Activated naive CD4-positive, alpha-beta T cell treated with anti-CD3 and anti-CD28 coated beads, Interleukin-2, amount 50 U/mL, for 72 hours (primary cell): ENCODE measurements at places on chromosomes 6 and 20.
A peak's percentile ranks its signal among the peaks of the same experiment; 100 is the strongest.

- no peak for DNase-seq
Measured at GRCh38 chr6:88870717-88871330, 92.6 kb downstream of the RNGTT start.

GRCh38 chr20:23028392-23028791 is 6.7 kb upstream of the SSTR4 start:
- DNase-seq = no peak

- DNase-seq = no peak
Measured at GRCh38 chr6:167098825-167099225, 24.1 kb upstream of the CCR6 start.

DNA sequence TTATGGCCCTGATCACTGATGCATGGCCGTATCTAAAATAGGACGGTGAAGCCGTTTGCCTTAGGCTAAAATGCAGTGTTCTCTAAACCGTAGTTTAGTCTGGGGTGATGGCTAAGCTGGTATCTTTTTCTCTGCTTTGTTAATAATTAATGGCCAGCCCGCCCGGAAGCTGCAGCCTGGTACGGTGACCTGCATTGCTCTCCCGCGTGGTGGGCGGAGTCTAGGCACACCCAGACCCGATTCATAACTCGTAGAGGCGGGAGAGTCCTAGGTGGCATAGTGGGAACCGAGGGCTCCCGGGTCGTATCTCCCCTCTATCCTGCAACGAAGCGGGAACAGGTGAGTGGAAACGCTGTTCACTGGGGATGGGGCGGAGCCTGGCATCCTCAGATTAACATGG is 5.5 kb downstream of the CDH4 start:
- no peak for DNase-seq

GRCh38 chr6:55536391-55536956 is 42.5 kb downstream of the HMGCLL1 start:
- no peak for DNase-seq

DNA sequence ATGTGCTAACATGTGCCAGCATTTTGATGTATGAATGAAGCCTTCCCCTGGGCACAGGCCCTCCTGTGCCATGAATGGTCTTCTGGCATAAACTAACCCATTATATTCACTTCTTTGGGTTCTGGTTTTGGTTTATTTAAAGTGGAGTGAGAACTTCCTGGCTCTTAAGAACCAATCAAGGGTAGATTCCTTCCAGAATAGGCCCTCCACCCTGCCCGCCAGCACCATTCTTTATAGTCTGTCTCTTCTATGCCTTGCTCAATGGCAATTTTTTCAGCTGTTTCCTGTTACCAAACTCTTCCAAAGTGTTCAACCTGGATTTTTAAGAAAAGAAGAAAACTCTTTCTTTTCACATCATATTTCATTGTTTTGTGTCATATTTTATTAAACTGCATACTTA is 44.1 kb downstream of the VEGFA start:
- DNase-seq = no peak

GRCh38 chr6:7687145-7688111 is 38.5 kb upstream of the BMP6 start:
- DNase-seq = no peak

DNA sequence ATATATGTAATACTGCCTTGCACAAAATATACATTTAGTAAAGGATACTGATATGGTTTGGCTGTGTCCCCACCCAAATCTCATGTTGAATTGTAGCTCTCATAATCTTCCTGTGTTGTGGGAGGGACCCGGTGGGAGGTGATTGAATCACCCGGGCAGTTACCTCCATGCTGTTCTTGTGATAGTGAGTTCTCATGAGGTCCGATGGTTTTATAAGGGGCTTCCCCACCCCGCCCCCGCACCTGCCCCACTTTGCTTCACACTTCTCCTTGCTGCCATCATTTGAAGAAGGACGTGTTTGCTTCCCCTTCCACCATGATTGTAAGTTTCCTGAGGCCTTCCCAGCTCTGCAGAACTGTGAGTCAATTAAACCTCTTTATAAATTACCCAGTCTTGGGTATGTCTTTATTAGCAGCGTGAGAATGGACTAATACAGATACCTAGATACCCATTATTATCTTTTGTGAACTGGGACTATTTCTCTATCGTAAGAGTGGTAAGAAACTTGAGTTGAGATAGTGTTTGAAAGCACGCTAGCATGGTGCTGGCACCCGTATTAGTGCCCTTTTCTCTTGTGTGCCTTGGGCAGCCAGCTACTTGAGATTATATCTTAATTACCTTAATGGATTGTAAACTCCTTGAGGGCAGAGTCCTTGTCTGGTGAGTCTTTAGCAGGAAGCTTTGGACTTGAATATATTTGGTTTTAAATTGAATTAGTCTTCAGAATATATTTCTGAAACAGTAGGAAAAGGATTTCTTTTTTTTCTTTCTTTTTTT is 25.6 kb downstream of the TOP1 start:
- DNase-seq = no peak

- DNase-seq = no peak
Measured at GRCh38 chr6:109696355-109696754, 5.3 kb downstream of the FIG4 start.

GRCh38 chr6:170291271-170292110 is 613 bp upstream of the DLL1 start:
- no peak for DNase-seq

DNA sequence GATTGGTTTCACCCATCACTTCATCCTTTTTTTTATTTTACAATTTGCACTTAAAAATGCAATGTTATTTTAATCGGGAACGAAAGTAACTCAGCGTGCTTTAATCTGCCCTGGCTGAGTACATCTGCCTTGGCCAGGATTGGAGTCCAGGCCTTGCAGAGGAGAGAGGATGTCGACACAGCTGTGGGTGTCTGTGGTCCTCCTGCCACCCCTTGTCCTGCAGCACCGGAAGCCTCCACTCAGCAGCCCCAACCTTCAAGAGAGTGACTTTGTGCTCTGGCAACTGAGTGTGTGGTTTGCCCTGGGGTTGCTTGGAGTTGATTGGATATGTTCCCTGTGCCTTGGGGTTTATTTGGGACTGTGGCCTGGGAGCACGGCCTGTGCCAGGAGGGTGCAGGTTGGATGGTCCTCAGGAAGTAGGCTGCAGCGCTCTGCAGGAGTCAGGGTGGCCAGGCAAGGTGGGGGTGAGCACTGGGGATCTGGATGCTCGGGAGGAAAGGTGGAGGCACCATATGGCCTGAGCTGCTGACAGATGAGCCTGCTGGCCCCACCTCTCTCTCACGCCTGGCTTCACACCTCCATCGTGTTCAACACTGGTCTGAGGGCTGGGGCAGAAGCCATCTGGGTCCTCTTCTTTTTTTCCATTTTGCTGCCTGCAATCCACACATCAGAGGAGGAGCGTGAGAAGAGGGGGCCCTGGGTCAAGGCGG is 4.3 kb downstream of the MYT1 start:
- DNase-seq = no peak

DNA sequence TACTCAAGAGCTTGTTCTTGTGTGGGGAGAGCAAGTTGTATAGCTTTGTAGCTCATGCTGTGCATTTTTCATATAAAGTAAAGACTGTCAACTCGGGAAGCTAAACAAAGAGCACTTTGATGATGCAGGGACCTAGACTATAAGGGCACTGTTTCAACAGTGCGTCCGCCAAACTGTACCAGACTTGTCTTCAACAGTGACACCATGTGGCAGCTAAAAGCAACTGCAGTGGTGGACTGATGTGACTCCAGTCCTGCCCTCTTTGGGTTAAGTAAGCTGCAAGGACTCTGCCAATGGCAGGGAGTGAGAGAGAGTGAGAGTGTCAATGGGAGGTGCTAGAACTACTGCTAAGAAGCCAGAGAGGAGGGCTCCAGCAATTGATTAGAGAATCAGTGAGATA is 48.1 kb upstream of the MC3R start:
- DNase-seq = no peak

DNA sequence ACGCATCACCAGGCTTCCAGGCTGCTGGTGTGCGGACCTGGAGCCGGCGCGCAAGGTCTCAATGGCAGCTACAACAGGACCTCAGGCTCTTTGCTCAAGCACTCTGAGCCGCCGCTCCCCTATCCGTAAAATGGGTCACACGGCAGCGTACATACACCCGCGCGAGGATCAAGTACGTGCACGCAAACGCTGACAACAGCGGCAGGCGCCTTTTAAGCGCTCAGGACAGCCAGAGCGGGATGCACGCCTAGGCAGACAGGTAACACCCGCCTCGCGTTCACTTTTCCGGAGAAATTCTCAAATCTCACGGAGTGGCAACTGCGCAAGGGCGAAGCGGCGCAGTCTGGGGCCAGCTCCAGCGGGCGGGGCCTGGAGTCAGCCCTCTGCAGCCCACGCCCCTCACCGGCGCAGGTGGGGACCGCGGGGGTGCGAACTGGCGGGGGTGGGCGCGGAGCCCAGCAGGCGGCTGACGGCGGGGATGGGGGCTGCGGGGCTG is 535 bp downstream of the EXOC2 start:
- peak; percentile 80 for DNase-seq

- no peak for DNase-seq
Measured at GRCh38 chr20:15113144-15113773, 775.8 kb upstream of the FLRT3 start.

GRCh38 chr6:169130113-169130512 is 123.5 kb downstream of the THBS2 start:
- DNase-seq = no peak

GRCh38 chr20:58406422-58407001 is 17.5 kb downstream of the VAPB start:
- no peak for DNase-seq
